ENCODE measurements at places on chromosomes 12 and 14.

- DNase-seq = no peak
Measured at GRCh38 chr14:56115976-56116893, 2.0 kb upstream of the PELI2 start.

- DNase-seq = no peak
Measured at GRCh38 chr12:29796823-29797263, 13.1 kb upstream of the TMTC1 start.

- no peak for DNase-seq
Measured at GRCh38 chr12:112275836-112276235, 106.4 kb downstream of the HECTD4 start.

DNA sequence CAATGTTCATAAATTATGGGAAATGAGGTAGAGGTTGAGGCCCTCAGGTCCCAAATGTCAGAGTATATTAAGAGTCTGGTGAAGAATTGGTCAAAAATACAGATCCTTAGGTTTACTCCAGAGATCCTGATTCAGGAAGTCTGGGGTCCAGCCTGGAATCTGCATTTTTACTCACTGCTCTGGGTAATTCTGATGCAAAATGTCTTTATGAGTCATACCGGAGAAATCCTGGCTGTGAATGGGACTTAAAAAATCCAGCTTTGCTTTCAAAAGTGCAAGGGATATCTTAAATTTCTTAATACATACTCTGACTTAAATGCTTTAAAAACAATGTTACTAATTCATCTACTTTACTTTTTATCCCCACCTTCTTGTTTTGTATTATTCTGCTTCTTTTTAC lies 74.5 kb downstream of the FERMT2 start:
- no peak for DNase-seq

GRCh38 chr14:105351920-105352851 lies 37.6 kb downstream of the PACS2 start:
- DNase-seq = peak; percentile 81

- no peak for DNase-seq
Measured at GRCh38 chr12:46267825-46268582, 839 bp downstream of the SLC38A1 start.

DNA sequence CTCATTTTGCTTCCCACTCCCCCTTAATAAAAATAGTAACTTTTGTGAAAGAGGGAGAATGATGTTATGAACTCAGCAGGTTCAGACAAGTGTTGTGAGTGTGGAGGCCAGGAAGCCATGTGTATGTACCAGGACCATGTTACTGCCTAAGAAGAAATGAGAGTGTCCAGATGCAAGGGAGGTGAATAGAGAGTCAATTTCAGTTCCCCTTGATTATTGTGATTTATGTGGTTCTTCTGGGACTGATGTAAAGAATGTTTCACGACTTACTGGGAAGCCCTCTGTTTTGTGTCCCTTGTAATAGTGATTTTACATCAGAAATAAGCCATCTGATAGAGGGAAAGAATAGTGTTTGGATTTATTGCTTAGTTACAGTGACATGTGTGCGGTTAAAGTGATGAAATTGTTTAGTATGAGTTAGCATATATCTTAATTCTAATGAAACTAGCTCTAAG lies 32.5 kb downstream of the FBXO34 start:
- no peak for DNase-seq

- no peak for DNase-seq
Measured at GRCh38 chr12:3145033-3145432, 67.9 kb downstream of the TSPAN9 start.

DNA sequence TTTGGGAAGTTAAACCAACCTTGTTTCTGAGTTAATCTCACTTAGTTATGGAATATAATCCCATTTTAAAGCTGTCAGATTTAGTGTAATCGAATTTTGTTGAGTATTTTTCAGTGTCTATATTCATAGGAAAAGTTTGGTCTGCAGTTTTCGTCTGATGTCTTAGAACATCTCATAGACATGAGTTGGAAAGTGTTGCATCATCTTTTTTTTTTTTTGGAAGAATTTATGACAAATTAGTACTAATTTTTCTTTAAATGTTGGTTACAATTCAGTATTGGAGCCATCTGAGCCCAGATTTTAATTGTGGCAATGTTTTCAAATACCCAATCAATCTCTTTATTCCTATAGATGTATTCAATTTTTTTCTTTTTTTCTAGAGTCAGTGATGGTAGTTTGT lies 27.9 kb downstream of the C12orf50 start:
- DNase-seq = no peak

DNA sequence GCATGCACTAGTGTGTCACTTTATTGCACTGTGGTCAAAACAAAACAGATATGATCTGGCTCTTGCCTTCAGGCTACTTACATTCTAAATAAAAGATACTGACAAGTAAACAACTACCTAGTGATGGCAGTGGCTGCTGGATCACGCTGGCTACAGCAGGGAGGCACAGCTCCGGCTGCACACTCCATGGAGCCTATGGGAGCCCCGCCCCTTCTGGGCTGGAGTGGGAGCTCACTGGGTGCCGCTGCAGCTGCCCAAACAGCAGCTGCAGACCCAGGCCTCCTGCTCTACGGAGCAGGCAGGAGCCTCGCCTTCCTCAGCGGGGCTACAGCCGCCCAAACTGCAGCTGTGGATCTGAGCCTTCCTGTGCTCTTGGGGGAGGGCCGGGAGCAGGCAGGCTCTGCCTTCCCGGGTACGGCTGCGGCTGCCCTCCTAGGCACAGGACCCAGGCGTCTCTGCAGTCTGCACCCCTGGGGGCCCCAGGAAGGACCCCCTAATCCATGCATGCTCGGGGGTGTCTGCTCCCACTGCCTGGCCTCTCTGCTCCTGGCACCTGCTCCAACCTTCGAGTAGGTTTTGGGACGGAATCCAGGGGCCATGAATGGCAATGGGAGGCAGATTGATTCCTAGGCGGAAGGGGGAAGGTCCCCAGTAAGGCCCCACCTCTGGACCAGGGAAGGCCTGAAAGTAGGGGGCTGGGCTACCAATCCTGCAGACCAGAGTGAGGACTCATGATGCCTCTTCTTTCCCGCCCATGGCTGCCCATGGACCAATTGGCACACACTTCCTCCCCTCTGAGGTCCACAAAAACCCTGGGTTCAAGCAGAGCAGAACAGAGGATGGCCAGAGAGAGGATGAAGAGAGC lies 253.1 kb downstream of the ANO6 start:
- DNase-seq = no peak
